Naive thymus-derived CD4-positive, alpha-beta T cell (primary cell): ENCODE measurements at places on chromosomes 12 and 14. TPM values are rescaled to one million over a fixed set of nuclear protein-coding genes. Genes with fewer than 3 reads are reported as not detected.

DNA sequence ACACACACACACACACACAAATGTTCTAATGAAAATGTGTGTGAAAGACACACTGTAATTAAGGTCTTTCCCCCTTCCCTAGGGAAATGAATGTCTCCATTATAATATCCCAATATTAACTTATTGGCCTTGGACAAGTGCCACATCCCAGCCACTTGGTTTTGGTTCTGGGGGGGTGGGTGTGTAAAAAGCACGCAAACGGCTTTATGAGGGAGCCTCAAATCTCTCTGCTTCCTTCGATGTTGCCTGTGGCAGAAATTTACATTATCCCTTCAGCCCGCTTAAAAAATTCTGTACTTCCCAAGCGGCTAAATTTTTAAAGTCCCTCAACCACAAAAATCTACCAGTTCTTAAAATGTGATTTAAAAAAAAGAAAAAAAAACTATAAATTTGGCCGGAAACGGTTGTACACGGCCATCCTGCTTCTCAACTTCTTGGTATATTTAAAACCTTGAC, 432 bp downstream of the C14orf93 start:
- H3K4me3 ChIP-seq, result peak overlapping the region; percentile 82
- peak overlapping the region; percentile 68 for H3K27ac ChIP-seq
- DNase-seq, result no peak
- H3K4me1 ChIP-seq, result peaks cover 9% of the 10 kb centered on the region

DNA sequence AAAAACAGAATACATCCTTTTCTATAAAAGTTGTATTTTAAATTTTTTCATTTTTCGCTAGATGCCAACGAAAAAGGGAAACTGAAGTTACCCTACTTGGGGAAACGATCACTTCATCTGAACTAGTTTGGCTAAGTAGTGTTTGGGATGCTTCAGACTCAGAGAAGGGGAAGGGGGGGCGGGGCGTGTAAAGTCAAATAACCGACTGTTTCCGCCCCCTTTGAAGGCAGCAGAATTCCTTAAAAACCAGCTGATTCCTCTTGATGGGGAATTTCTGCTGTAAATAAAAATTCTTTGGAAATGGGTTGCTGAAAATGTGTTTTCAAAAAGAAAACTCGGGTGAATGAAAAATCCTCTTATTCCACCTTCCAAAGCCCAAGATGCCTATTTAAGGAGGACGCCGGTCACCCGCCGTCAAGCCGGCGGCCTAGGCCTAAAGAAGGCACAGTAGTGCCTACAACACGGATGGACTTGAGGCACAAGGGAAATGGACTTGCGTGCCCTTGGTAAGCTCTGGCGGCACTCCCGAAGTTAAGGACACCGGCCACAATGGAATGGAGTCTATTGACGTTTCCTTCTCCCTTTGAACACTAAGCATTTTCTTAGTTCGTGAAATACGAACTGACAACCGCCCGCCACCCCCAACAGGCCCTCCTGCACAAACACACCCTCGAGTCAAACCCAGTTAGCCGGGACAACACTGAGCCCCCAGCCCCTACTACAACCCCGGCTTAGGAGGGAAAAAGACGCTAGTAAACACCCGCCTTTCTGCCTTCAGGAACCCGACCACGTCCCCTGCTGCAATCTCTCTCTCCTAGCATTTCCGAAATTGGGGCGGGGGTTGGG, 1.9 kb downstream of the ATXN2 start:
- H3K4me3 ChIP-seq, result peak overlapping the region; percentile 36
- H3K27me3 ChIP-seq, result no peaks in the 10 kb centered on the region
- peaks cover 5% of the 10 kb centered on the region for H3K4me1 ChIP-seq
- peak; percentile 34 for DNase-seq
- H3K36me3 ChIP-seq, result no peaks in the 10 kb centered on the region

- no peak overlapping the region for H3K4me3 ChIP-seq
- H3K36me3 ChIP-seq, result no peaks in the 10 kb centered on the region
- no peaks in the 10 kb centered on the region for H3K4me1 ChIP-seq
These were observed 35.9 kb upstream of the WNK1 start for GRCh38 chr12:716506-716905.

The DBX2 gene
- not detected for polyA plus RNA-seq

The AJUBA gene
- polyA plus RNA-seq, result 1.6 TPM

DNA sequence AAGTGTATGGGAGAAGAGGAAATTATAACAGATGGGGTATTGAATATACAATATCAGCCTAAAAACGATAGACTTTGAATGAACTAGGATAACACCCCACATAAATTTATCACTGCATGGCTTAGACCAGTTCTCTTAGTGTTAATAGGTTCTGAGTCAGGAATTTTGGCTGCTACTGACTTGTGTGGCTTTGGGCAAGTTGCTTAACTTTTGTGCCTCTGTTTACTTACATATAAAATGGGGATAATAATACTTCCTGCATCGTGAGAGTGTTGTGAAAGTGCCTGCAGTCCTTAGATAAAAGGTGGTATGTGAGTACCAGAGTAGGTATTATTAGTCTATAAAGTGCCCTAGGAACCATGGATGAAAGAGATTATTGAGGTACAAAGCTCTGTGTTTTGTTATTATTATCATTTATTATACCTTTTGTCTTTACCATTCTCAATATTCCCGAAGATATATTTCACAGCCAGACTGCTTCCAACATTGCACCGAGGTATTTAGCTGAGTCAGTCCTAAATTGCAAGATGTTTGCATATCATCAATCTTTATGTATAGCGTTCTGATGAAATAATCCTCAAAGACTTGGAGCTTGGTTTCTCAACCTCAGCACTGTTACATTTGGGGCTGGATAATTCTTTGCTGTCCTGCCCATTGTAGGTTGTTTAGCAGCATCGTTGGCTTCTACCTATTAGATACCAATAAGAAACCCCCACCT, 2.3 kb upstream of the PAWR start:
- no peak overlapping the region for H3K27ac ChIP-seq
- no peaks in the 10 kb centered on the region for H3K36me3 ChIP-seq
- no peak for DNase-seq
- H3K27me3 ChIP-seq, result peaks cover 5% of the 10 kb centered on the region
- H3K4me1 ChIP-seq, result peaks cover 10% of the 10 kb centered on the region

DNA sequence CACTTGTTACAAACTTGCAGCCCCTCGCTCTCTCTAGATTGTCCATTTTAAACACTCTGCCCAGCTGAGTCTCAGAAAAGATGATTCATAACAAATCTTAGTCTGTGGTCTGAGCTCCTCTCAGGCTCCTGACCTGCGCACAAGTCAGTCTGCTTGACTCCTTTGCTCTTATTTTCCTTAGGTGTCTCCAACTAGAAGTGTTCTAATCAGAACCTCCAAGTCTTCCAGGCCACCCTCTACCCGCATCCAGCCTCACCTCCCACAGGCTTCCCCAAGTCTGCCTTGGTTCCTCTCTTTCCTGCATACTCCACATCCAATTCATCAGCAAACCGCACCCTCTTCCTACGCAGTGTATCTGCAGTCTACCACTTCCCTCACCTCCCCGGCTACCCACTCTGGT, 42.4 kb upstream of the BDKRB2 start:
- H3K4me1 ChIP-seq, result no peaks in the 10 kb centered on the region
- no peaks in the 10 kb centered on the region for H3K36me3 ChIP-seq
- H3K4me3 ChIP-seq, result no peak overlapping the region
- no peaks in the 10 kb centered on the region for H3K27me3 ChIP-seq

GRCh38 chr12:10960211-10960610, 21.1 kb upstream of the TAS2R14 start:
- no peaks in the 10 kb centered on the region for H3K36me3 ChIP-seq
- H3K4me3 ChIP-seq, result no peak overlapping the region
- no peak overlapping the region for H3K27ac ChIP-seq
- DNase-seq, result peak; percentile 41

The PTPN21 gene
- not detected for polyA plus RNA-seq

GRCh38 chr12:76065917-76066316, 18.6 kb downstream of the NAP1L1 start:
- H3K4me3 ChIP-seq, result no peak overlapping the region
- no peak overlapping the region for H3K27ac ChIP-seq
- no peaks in the 10 kb centered on the region for H3K4me1 ChIP-seq
- no peak for DNase-seq
